SIG-M5 (cell line): ENCODE measurements at places on chromosomes 4 and X.

DNA sequence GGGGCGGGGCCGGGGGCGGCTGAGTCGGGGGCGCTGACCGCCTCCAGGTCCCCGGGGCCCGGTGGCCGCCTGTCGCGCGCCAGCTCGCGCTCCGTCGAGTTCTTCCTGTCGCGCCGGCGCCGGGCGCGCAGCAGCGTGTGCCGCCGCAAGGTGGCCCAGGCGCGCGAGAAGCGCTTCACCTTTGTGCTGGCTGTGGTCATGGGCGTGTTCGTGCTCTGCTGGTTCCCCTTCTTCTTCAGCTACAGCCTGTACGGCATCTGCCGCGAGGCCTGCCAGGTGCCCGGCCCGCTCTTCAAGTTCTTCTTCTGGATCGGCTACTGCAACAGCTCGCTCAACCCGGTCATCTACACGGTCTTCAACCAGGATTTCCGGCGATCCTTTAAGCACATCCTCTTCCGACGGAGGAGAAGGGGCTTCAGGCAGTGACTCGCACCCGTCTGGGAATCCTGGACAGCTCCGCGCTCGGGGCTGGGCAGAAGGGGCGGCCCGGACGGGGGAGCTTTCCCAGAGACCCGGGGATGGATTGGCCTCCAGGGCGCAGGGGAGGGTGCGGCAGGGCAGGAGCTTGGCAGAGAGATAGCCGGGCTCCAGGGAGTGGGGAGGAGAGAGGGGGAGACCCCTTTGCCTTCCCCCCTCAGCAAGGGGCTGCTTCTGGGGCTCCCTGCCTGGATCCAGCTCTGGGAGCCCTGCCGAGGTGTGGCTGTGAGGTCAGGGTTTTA is 1.5 kb downstream of the ADRA2C start:
- DNase-seq = no peak

DNA sequence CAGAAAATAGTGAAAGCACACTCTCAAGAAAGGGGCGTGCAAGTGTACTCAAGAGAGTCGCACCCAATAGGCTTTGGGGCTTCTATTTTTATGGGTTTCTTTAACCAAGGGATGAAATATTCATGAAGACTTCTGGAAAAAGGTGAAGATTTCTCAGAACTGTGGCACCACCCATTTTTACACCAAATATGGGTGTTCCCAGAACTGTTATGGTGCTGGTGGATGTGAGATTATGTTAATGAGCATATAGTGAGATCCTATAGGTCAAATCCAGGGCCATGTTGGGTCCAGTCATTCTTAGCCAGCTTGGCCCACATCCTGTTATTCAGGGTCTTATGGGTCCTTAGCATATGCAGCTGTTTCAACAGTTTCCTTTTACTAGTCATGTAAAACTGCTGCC is 61.0 kb upstream of the SMIM10 start:
- no peak for DNase-seq

GRCh38 chrX:118755633-118756032 is 28.2 kb downstream of the IL13RA1 start:
- DNase-seq = no peak

DNA sequence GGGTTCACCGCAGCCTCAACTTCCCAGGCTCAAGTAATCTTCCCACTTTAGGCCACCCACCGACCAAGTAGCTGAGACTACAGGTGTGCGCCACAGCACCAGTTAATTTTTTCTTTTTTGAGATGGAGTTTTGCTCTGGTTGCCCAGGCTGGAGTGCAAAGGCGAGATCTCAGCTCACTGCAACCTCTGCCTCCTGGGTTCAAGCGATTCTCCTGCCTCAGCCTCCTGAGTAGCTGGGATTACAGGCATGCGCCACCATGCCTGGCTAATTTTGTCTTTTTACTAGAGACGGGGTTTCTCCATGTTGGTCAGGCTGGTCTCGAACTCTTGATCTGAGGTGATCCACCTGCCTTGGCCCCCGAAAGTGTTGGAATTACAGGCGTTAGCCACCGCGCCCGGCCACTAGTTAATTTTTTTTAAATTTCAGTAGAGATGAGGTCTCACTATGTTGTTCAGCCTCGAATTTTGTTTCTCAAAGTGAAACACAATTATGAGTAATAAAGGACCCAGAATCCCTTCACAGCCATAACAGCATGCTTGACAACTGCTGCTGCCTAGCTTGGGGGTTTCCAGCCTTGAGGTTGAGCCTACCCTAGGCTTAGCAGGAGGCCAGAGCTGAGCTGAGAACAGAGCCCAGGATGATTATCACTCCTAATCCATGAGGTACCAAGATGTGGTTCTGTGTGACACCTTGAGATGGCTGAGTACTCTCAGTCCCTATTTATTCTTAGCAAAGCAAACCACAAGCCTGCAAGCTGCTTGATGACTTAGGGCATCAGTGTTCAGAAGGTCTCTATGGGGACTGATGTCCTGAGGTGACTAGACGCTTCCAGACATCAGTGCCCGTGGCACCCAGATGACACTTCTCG is 41.6 kb upstream of the NKRF start:
- no peak for DNase-seq

DNA sequence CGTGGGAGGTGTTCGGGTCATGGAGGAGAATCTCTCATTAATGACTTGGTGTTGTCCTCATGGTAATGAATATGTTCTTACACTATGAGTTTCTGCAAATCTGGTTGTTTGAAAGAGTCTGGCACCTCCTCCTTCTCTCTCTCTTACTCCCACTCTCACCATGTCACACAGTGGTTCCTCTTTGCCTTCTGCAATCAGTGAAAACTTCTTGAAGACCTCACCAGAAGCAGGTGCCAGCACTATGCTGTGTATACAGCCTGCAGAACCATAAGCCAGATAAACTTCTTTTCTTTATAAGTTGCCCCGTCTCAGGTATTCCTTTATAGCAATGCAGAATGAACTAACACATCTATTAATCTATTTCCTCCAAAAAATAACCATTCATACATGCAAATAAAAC is 275.0 kb downstream of the ANTXR2 start:
- DNase-seq = no peak

DNA sequence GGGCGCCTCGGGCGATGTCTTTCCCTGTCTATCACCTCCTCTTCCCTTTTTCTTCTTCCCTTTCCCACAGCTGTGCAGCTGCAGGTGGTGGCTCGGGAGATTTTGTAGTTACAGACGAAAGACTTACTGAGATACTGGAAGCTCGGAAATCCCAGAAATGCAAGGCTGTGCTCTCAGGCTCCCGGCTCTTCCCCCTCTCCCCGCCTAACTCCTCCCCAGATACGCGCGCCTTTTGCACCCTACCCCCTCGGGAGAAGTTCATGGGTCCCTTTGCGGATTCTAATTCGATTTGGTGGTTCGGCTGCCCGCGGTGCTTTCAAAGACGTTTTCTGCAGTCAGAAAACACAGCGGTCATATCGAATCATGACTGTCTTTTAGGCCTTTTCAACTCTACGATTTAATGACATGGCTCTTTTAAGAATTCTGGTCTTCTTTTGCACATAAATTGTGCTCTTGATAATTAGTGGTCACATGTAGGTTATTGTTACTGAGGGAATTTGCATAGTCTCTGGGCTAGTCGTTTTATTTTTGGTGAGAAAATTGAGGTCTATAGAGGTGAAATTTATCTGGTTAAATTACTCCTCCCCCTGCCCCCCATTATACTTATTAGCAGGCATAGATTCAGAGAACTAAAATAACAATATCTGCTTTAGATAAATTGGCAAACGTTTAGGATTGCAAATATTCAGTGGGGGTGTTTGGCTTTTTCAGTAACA is 1.6 kb downstream of the SEPTIN11 start:
- DNase-seq = no peak

GRCh38 chrX:133681421-133681820 is 266.1 kb upstream of the GPC4 start:
- DNase-seq = no peak

DNA sequence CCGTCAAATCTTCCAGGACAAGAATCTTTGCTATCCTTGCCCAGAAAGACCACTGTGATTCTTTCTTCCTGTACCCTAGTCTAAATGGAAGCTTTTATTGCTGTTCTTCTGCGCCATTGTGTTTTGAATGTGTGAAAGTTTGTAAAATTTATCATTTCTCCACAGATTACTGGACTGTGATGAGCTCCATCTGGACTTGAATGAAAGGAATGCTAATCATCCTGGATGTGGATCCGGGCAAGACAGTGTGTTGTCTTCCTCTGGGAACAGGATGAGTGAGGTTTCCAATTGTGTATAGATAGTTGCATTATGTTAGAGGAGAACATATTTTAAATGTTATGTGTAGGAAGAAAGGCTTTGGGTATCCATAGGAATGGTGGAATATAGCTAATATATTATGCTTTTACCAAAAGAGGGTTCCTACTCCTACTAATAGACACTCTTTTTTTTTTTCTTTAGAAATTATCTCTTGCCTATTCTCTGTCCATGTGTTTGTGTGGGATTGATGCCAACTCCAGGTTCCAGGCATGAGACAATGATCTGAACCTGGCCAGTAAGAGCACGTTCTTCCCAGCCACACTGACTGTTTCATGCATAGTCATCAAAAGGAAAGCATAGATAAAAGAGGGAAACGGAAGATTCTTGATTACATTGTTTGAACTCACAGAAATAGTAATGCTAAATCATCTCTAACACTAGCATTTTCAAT is 803.6 kb upstream of the ADGRL3 start:
- no peak for DNase-seq
